CD4-positive, alpha-beta T cell treated with Interleukin-21 for 1 hour (primary cell): ENCODE measurements at places on chromosomes 6 and 20.

GRCh38 chr6:169045486-169045885, 208.2 kb downstream of the THBS2 start:
- DNase-seq, result no peak

GRCh38 chr20:62665153-62665754, 23.0 kb downstream of the SLCO4A1 start:
- no peak for DNase-seq

DNA sequence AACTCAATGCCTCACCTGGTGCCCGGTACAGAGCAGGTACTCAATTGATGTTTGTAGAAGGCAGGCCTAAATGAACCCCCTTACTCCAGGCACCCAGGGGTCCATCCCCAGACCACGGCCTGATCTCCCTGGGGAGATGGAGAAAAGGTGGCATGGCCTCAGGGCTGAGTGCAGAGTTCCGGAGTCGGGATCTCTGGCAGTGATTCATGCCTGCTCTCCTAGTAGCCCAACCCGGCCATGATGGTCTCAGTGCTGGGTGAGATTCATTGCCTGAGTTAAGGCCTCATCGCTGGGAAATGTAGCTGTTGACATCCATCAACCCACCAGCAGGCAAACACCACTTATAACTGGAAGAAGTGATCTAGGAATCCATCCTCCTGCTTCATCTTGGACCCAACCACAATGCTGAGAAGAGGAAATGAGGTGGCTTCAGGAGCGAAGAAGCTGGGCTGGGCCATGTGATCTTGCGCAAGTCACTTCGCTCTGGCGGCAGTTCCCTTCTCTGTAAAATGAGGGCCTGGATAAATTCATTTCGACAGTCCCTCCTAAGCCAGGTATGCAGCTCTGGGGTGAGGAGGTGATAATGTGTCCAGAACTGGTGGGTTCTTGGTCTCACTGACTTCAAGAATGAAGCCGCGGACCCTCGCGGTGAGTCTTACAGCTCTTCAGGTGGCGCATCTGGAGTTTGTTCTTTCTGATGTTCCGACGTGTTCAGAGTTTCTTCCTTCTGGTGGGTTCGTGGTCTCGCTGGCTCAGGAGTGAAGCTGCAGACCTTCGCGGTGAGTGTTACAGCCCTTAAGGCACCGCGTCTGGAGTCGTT, 24.7 kb downstream of the ETV7 start:
- DNase-seq, result no peak

DNA sequence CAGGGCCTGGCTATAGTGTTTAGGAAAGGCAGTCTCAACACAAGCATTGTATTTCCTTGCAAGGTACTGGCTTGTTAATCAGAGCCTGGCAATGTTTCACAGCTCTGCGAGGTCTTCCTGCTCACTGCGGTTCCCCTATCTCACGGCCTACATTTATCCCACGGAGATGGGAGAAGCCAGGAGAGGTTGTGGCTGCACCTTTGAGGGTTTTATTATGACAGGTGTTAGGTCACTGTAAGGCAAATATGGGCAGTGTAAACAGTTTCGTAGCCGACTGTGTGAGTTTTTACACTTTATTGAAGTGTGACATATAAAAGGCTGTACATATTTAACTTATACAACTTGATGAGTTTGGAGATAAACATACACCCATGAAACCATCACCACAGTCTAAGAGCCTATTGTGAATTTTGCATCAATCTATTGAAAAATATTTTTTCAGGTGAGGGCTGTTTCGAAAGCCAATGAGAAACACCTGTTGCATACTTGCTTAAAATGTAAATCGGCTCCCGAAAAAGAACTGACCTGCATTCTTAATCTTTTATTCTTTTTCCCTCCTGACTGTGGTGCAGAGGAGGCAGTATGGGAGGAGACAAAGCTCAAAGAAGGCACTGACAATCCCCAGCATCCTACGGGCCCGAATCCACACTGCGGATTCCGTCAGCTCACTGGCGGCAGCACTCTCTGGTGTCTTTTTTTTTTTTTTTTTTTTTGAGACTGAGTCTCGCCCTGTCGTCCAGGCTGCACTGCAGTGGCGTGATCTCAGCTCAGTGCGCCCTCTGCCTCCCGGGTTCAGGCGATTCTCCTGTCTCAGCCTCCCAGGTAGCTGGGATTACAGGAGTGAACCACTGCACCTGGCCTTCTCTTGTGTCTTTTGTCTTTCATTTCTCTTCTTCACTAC, 7.5 kb upstream of the RBM38 start:
- no peak for DNase-seq

GRCh38 chr6:116564921-116565872, 6.1 kb upstream of the RWDD1 start:
- DNase-seq, result no peak

- DNase-seq, result peak; percentile 51
Observed at GRCh38 chr6:167094820-167095637, 27.9 kb upstream of the CCR6 start.

DNA sequence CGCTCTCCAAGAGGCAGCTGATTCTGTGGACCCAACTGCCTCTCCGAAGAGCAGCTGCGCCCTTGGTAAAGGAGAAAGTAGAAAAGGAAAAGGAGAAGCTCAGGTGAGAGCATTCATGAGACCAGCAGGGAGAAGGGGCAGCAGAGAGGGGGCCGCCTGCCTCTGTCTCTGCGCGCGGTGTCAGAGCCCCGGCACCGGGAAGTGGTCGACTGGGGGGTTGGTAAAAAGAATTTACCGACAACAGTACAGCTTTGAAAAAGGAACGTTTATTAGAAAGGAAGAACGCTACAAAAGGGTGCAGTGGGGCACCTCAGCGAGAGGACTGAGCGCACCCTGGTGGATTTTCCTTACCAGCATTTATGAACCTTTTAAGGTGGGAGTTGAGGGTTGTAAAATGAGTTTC, 61.9 kb downstream of the GPR6 start:
- peak; percentile 43 for DNase-seq

DNA sequence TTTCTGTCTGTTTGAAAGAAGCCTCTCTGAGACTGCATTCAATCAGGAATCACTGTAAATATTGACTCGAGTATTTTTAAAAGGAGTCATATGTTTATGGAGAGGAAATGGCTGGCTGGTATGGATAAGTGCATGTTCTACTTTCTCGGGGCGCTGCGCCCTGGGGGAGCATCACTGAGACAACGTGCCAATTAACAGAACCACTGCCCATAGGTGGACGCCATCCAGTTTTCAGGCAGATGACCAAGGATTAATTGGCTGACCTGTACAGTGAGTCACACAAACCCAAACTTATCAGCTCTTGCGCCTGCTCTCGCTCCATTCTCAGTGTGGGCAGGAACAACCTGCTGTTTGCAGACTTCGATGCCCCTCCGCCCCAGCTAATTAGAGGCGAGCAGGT, 571.2 kb downstream of the QKI start:
- no peak for DNase-seq

GRCh38 chr20:36493801-36494114, 47.6 kb upstream of the MYL9 start:
- no peak for DNase-seq

- DNase-seq, result no peak
Observed at GRCh38 chr6:141846639-141847038, 286.1 kb upstream of the GJE1 start.

GRCh38 chr6:35970181-35970580, 49.3 kb upstream of the SRPK1 start:
- DNase-seq, result no peak

- no peak for DNase-seq
Observed at GRCh38 chr6:49556429-49556837, 6.0 kb downstream of the C6orf141 start.

DNA sequence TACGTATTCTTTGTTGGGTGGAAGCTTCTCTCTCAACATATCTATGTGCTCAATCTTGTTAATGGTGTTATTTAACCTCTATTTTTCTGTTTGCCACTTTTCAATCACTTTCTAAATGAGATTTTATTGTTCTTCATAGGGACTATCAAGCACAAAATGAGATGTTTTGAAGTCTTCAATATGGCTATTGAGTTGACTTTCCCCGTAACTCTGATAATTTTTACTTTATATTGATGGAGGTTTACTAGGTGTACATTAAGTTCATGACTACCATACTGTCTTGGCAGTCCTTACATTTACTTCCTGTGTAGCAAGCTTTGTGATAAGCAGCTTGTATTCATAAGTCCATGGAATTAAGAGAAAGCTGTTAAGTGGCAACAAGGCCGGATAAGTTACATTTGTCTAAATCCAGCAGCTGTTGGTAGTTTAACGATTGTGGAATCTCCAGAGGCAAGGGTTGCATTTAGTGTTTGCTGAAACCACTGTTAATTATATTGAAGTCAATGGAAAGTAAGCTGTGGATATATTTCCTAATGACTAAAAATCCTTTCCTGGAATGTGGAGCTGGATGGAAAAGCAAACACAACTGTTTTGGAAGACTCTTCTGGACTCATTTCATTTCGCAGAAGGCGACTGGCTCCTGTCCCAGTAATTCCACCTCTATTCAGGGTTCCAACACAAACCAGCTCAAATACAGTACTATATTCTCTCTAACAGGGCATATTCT, 57.3 kb upstream of the SMIM29 start:
- no peak for DNase-seq

DNA sequence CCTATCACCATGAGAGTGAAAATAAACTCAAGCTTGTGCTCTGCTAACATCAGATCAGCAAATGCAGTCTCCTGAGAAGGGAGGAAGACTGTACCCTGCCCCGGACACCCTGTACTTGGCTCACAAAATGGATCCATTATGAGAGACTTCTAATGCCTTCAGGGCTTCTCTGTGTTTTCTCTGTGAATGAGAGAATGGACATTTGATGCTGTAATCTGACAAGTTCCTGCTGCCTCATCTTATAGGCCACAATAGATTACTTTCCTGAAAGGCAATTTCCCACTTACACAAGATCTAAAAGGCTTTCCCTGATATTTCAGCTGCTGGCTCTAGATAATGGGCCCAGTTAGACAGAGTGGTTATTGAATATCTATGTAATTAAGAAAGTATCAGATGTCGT, 117.2 kb downstream of the OTOR start:
- DNase-seq, result no peak

- no peak for DNase-seq
Observed at GRCh38 chr6:132391391-132392269, 9.6 kb downstream of the MOXD1 start.

- no peak for DNase-seq
Observed at GRCh38 chr20:4153661-4154238, 138.4 kb upstream of the RNF24 start.

DNA sequence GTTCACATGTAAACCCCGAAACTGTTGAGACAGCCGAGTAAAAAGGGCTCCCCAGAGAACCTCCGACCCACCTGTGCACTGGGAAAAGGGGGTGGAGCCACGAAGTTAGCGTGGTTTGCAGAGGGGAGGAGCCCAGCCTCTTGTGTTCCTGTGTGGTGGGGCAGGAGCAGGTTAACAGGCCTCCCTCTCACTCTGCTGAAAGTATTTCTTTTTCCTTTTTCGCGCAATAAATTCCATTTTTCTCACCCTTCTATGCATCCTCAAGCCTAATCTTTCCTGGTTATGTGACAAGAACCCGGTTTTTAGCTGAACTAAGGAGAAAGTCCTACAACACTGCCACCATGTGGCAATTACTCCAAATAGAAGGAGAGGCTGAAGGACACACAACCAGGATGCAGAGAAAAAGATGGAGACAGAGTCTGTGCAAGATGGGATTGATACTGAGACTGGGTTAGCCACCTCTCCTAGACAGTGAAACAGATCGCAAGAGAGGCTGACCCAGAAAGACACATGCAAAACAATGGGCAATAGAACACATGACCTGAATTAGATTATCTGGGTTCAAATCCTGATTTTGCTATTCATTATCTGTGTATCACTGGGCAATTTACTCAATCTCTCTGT, 168.7 kb upstream of the PRSS16 start:
- peak; percentile 60 for DNase-seq

GRCh38 chr6:38567436-38567835, 72.3 kb downstream of the BTBD9 start:
- DNase-seq, result no peak

DNA sequence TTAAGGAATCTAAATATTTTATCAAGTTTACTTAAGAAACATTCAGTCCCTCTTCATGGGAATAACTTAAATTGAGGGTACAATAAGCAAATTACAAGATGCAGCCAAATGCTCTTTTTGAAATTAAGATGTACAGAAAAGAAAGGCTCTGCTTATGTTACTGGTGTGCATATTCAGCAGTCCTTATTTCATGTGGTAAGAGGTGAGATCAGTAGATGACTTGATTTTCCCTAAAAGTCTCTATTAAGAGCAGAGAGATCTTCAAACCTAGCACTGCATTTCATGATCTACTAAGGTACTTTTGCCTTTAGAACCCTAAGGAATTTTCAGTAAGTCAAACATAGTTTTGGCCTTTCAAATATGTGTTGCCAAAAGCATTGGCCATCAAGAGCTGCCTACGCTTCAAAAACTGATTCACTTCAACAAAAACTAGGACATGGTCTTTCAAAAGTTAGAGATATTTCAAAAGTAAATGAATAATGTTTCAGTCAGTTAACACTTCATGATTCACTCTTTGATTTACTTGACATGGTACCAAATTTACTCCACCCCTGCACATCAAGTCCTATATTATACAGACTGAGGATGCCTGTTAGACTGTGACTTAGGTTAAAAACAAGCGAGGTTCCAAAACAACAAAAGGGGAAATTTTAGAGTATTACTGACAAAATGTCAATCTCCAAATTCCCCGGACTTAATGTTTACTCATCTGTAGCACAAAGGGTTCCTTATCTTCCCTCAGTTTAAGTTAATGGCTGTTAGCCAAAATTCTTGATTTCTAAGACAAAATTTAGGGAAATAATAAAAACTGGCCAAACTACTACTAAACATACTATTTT, 19.2 kb downstream of the C6orf62 start:
- no peak for DNase-seq

GRCh38 chr6:101352316-101352715, 41.2 kb upstream of the GRIK2 start:
- no peak for DNase-seq

DNA sequence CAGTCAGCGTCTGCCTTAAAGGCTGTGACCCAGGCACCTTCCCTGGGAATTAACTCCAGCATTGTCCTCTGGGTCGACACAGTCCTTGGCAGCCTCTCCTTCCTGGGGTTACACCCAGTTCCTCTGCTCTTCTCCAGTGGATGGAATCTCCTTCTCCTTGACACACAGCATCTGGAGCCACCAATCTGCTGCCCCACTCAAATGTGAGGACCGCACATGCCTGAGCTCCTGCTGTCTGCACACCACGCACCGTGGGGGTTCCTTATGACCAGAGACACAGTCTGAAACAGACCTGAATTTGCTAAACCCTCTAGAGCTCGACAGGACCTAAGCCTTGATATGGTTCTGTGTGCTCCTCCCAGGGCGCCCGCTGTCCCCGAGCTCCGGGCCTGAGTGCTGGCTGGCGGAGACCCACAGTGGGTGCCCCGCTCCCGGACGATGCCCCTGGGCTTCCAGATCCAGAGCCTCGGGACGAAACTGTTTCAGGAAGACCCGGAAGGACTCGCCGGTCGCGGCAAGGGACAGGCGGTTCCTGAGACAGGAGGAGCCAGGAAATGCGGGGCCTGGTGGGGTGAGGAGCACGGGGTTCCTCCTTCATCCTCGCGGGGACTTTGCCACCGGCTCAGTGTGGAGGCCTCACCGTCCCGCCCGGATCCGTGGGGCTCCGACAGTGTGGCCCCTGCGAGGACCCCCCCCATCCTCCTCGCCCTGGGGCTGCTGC, 2.5 kb upstream of the RAET1G start:
- no peak for DNase-seq

GRCh38 chr20:12371990-12372389, 454.3 kb downstream of the BTBD3 start:
- DNase-seq, result no peak

- no peak for DNase-seq
Observed at GRCh38 chr20:60142587-60142986, 184.4 kb downstream of the CDH26 start.
